ENCODE measurements at places on chromosomes 3 and 15.

DNA sequence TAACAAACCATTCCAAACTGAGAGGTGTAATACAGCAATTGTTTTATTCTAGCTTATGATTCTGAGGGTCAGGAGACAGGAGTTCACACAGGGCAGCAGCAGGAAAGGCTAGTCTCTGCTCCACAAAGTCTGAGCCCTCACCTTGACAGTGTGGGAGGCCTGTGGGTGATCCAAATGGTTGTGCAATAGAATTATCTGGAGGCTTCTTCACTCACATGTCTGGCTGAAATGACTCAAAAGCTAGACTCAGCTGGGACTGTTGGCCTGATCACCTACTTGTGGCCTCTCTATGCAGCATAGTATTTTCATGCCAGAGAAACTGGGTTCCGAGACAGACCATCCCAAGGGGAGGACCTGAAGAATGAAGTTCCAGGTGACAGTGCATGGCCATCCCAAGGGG, 233.9 kb upstream of the UBE2E2 start:
- DNase-seq = no peak

DNA sequence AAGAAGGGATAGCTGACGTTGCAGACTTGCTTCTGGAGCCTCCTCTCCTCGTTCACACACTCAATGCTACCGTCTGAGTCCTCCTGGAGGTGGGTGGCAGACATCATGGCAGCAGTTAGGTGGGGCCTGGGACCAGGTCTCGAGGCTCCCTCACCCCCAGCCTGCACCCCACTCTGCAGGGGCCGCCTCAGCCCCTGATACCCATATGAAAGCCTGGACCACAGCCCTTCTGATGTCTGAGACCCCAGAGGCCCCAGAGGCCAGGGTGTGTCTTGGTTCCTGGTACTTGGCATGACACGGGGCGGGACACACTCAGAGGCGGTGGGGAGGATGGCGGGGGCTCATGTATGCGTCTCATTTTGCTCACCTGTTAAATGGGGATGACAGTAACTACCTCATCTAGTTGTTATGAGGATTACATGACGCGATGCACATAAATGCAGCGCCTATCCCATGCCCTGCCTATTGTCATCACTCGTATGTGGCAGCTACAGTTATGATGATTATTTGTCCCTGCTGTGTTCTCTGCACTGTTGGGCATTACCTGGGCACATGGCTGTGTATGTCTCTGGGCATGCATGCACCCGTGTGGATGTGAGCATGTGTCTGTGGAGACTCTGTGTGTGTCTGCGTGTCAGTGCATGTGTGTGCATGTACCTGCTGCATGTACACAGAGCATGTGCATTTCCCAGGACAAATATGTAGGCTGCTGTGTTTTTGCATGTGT, 39.9 kb downstream of the FEM1B start:
- no peak for DNase-seq

DNA sequence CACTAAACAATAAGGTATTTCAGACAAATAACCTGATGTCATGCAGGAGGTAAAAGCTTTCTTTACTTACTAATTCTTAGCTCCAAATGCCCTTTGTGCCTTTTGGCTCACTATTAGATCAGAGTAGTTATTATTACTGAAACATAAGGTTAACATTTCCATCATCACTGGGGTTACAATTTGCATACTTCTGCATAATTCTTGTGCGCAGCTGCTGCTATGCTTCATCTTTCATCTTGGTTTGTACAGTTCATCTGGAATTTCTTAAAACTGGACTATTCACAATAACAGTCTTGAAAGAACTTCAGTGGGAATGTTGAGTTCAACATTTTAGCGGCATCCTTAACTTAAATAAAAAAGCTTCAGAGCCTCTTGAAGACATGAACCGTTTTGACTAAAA, 383.2 kb upstream of the ADAMTS9 start:
- no peak for DNase-seq

DNA sequence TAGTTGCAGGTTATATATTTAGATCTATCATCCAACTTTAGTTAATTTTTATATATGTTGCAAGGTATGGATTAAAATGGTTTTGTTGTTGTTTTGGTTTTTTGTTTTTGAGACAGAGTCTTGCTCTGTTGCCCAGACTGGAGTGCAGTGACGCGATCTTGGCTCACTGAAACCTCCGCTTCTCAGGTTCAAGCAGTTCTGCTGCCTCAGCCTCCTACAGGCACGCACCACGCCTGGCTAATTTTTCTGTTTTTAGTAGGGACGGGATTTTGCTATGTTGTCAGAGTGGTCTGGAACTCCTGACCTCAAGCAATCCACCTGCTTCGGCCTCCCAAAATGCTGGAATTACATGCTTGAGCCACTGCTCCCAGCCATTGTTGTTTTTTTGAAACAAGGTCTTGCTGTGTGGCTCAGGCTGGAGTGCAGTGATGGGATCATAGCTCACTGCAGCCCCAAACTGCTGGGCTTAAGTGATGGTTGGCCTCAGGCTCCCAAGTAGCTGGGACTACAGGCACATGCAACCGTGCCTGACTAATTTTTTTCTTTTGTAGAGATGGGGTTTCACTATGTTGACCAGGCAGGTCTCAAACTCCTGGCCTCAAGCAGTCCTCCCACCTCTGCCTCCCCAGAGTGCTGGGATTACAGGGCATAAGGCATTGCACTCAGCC, 92.0 kb downstream of the ZNF609 start:
- DNase-seq = no peak

GRCh38 chr3:13021141-13022114, 51.8 kb downstream of the IQSEC1 start:
- DNase-seq = no peak

- DNase-seq = peak; percentile 48
These were observed 1.4 kb downstream of the CRTAP start for GRCh38 chr3:33115024-33115768.

DNA sequence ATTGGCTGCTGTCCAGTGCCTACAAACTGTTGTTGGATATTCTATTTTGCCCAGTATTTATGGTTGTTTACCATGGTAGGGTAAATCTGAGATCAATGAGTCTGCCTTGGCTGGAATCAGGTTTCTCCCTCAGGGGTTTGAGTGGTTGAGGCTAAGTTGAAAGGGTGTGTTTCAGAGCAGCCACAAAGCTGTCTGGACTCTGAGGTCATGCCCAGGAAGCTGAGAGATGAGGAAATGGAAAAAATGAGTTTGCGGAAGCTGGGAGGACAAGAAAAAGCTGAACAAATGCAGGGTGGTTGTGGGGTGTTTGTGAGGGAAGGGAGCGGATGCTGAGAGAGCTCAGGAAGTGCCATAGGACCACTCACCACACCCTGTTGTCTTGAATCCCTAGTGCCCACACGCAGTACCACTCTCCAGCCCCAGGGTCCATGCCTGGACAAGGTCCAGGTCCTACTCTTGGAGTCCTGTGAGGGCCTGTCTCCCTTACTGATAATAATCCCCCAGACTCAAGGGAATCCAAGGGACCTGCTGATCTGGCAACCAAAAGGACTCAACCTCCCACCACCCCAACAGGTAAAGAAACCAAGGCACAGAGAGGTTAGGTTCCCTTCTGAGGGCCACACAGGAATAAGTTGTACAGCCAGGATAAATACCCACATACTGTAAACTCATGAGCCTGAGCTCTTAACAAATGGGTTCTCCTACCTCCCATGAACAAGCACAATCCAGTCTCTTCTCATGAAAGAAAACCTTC, 81.6 kb downstream of the PPCDC start:
- no peak for DNase-seq

GRCh38 chr3:167783781-167784180, 48.3 kb downstream of the SERPINI1 start:
- DNase-seq = no peak

GRCh38 chr3:129605203-129605921, 1.1 kb downstream of the PLXND1 start:
- no peak for DNase-seq

DNA sequence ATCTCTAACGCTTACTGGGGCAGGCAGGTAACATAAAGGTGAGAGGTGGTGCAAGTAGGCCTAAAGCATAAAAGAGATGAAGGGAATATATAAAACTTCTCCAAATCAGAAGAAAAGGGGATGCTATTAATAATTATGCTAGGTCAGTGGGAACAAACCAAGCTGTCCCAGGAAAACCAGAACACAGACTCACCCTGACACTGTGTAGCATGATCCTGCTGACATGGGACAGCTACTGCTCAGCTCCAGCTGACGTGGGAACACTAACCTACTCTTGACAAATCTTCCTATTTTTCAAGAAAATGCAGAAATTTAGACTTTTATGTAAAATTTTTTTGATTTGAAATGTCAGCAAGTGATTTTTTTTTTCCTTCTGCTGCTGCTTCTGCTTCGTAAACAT, 203.5 kb downstream of the KCNMB2 start:
- DNase-seq = no peak
